ENCODE measurements at places on chromosomes 6 and 20.

DNA sequence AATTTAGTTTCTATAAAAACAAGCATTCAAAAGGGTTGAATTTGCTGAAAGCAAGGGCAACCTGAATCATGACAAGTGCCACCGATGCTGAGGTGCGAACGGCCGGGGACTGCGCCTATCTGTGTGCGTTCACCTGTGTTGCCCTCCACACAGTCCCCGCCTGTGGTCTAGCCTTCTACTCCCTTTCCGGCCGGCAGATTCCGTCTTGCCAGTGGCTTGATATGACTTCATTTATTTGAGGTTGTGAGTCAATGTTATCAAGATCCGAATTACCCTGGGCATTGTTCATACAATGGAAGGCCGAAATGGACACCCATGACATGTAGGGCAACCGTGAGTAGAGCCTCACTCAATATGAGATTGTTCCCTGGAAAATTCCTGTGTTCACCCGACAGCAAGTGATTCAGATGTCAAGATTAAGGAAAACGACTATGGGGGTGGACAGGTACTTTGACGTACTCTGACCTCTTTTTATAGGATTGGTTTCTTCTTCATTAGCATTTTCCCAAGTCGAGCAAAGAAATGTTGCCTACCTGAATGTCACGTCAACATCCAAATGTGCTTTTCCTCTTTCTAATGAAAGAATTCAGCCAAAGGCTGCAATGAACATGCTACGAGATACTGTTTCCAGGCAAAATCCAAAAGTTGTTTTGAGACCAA is 41.1 kb upstream of the NEDD9 start:
- DNase-seq = no peak

DNA sequence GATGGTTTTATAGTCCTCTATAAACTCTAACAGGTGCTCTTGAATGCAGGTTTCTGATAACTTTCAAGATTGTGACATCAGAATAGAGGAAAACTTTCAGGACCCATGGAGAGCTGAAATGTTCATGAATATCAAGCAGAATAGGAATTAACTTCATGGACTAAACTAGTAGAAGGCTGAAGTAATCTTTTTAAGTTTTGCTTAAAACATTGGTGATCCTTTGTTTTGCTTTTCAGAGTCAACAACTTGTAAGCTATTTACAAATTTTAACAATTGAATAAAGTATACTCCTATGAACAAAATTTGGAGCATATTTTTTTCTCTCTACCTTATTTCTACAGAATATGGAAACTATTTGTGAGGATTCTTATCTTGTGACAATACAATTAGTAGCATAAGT is 25.2 kb upstream of the GOPC start:
- DNase-seq = no peak

DNA sequence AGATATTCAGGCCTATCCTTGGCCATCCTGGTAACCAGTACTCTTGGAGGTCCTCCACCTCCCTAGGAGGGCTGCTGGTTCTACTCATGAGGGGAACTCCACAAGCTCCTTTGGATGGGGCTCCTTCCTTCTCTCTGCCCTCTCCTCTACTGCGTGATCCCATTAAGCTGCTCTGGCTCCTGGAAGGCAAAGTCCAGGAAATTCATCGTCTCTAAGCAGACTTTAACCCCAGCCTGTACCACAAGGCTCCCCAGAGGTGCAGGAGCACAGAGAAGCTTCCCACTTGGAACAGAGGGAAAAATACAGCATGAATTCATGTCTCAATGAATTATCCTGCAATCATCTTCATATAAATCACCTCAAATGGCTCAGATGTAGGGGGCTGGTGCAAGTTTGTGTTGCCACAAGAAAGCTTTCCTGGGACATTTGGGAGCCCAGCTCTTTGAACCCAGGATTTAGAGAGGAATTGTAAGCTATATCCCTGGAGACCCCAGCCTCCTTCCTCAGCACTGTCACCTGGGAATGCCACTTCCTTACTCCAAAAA is 355.4 kb downstream of the CDC5L start:
- DNase-seq = no peak

GRCh38 chr6:156423829-156424228 is 353.3 kb upstream of the ARID1B start:
- no peak for DNase-seq

DNA sequence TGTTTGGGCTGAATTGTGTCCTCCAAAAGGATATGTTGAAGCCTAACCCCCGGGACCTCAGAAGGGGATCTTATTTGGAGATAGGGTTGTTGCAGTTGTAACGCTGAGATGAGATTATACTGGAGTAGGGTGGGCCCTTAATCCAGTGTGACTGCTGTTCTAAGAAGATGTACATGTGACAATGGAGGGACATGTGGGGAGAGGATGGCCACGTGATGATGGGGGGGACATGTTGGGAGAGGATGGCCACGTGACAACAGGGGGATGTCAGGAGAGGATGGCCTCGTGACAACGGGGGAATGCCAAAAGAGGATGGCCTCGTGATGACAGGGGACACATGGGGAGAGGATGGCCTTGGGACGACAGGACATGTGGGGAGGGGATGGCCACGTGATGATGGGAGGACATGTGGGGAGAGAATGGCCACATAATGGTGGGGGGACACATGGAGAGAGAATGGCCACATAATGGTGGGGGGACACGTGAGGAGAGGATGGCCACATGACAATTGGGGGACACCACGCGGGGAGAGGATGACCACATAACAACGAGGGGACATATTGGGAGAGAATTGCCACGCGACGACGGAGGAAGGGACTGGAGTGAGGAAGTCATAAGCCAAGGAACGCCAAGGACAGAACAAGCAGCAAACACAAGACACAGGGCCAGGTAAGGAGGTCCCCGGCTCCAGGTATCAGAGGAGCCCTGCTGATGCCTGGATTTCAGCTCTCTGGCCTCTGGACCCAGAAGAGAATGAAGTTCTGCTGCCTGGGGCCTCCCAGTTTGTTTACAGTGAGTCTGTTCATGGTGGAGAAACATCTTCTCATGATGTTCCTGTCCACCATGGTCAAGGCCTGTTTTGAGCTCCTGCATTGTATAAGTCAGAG is 29.2 kb downstream of the SYNJ2 start:
- DNase-seq = no peak

DNA sequence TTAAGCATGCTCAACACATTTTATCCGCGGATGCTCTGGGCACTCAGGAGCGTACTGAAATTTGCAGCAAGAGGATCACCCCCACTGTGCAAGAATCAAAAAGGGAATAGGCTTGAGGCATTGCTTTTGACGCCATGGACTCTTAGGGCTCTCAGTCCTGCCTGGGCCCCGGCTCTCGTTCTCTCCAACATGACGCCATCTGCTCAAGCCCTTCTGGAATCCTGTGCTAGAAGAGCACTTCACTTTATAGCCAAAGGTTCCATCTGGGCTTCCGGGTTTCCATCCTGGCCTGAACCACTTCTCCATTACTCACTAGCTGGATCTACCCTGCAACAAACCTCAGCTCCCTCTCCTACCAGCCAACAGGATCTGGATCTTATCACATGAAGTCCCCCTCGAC is 105.3 kb downstream of the FOXF2 start:
- no peak for DNase-seq

- DNase-seq = no peak
These were observed 137.9 kb upstream of the KCNG1 start for GRCh38 chr20:51160821-51161220.

DNA sequence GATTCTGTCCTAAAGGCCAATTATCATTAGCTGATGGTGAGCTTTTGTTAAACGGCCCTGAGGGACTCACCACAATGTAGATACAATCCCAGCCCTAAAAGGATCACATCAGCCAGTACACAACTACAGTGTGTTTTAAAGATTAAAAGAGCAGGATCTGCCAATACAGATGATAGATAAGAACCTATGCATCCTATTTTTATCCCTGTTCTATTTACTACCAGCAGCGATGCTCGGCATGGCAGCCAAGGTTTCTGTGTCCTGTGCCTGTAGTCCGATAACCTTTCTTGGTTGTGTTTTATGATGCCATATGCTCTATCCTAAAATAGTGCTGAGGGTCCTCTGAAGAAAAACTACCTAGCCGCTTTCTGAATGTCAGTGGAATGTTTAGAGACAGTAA is 289.4 kb downstream of the PHACTR1 start:
- DNase-seq = no peak

GRCh38 chr6:82040405-82041221 is 206.9 kb downstream of the IBTK start:
- DNase-seq = no peak

- no peak for DNase-seq
These were observed 92.7 kb upstream of the LY86 start for GRCh38 chr6:6495851-6496250.

DNA sequence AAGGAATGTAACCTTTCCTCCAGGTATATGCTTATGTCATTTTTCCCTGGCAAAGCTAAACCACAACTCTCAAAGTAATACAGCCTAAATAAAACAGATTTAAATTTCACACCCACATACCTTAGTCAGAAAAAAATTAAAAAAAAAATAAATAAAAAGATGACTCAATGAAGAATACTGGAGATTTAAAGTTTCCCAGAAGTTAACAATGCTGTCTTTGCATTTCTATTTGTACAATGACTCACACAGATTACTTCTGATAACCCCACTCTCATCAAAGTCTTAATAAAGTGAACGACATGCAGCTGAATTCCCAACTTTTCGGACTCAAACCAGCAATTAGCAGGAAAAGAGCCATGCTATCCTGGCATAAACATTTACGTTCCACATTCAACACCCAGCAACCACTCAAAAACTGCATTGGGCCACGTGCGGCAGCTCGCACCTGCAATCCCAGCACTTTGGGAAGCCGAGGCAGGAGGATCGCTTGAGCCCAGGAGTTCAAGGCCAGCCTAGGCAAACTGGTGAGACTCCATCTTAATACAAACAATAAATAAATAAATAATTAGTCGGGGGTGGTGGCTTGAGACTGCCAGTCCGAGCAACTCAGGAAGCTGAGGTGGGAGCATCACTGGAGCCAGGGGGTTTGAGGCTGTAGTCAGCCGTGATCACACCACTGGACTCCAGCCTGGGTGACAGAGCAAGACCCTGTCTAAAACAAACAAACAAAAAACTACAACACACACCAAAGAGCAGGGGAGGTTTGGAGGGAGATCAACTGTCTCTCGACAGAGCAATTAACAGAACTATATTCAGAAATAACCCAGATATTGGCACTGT is 130.5 kb downstream of the WDR27 start:
- DNase-seq = no peak

DNA sequence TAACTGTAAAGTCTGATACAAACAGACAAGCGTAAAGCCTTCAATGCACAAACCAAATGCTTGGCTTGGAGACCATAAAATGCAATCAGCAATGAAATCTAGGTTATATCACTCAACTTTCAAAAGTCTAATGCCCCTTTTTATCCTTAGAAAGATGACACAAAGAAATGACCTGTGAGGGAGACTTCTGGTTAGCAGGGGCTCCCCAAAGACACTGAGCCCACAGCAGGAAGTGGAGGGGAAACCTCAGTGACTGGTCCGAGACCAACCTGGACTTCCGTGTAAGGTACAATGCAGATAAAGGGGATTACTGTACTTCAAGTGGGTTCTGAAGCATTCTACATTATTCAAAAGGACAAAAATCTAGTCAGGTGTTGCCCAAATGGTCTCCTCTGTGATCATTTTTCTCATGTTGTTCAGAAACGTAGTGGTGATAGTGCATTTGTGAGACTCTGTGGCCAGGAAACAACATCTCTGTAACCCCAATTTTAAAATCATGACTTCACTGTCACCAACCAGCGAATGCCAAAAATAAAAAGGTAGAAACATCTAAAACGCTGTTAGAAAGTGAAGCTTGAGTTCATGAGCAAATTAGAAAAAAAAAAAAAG is 88.2 kb downstream of the HIVEP2 start:
- DNase-seq = no peak

- DNase-seq = peak; percentile 17
These were observed 93.7 kb downstream of the PROKR2 start for GRCh38 chr20:5222919-5223634.

- DNase-seq = no peak
These were observed 254.9 kb downstream of the CDKAL1 start for GRCh38 chr6:20789162-20789561.

GRCh38 chr6:111657146-111657545 is 51.5 kb upstream of the TRAF3IP2 start:
- DNase-seq = no peak

DNA sequence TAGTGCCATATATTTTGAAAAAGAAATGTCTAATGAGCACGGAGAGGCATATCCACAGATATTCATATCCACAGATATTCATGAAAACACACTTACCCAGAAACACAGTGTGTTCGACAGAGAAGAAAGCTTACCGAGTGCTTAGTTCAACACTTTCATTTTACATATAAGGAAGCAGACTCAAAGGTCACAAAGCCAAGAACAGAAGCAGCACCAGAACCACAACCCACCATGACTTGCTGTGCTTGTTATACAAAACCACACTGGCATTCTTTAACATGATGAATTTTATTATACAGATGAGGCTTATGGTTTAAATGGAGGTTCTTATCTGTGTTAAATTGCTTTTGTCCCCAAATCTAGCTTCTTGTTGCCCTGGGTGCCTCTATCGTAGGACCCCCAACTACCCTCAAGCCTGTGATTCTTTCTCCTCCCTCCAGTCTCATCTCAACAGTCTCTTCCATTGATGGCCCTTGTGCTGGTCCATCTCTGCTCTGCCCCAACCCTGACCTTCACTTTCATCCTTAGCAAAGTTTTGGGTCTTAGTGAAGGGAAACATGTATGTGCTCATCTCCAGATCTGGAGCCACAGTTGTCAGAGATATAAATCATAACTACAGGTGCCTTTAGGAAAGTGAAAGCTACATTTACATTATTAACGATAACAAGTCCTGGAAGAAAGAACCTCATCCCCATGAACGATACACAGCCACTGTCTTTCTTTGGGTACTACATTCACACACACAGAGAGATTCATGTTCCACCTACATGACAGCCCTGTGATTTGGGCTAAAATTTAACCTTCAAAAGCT is 40.0 kb downstream of the SF3B5 start:
- DNase-seq = no peak

DNA sequence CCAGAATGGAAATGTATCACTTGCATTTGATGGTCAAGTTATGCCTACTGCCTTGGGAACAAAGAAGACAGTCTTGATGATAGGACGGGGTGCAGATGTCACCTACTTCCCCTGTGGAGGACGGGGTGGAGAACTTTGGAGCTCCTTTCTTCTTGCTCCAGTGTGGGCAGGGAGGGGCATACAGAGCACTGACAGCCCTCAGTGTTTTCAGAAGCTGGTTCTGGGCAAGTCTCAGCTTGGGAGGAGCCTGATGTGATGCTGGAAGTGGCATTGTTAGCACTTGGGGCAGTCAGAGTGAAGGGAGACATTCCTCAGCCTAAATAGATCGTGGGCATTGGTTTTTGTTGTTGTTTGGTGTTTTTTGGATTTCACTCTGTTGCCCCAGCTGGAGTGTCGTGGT is 59.7 kb downstream of the SYNJ2 start:
- DNase-seq = no peak

DNA sequence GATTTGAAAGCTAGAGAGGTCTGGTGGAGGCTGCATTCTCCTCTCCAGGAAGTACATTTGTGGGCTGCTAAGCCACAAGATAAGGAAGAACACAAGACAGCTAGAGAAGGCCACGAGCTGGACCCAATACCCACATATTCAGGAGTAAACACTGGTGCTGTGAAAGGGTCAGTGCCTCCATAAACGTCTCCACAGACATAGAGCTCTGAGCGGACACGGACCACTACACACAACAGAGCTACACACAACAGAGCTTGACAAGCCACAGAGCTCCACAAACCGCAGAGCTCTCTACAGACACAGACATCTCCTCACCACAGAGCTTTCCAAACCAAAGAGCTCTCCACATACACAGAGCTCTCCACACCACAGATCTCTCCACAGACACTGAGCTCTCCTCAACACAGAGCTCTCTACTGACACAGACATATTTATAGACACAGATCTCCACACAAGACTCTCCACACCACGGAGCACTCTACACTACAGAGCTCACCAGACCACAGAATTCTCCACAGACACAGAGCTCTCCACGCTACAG is 51.9 kb downstream of the ERMARD start:
- DNase-seq = no peak

All from stimulated activated CD4-positive, alpha-beta T cell treated with anti-CD3 and anti-CD28 coated beads, Interleukin-1b, Interleukin-23, amount 100 ng/mL, for 1 hour (primary cell).